NCI-H1092 treated with DMSO at 0.1 percent for 48 hours (cell line): ENCODE measurements at places on chromosomes 1 and 21.

DNA sequence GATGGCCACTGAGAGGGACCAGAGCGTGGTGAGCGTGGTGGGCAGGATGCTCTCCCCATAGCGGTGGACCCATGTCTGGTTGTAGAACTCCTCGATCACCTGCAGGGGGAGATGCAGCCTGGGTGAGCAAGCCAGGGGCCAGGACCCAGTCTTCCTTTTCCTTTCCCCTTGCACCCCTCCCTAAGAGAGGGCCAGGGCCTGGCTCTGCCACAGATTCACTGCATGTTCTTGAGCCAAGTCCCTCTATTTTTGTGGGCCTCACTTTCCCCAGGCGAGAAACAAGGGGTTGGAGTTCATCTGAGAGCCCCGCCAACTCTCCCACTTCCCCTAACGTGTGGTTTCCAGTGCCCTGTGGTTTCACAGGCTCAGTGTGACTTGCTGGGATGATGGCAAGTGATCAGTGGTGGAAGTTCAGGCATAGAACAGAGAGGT, 27.5 kb downstream of the SLC2A1 start:
- peak; percentile 6 for DNase-seq

- no peak for DNase-seq
Measured at GRCh38 chr1:183219616-183220009, 33.5 kb downstream of the LAMC2 start.

GRCh38 chr1:35558374-35559316, 1.0 kb downstream of the NCDN start:
- peak; percentile 40 for DNase-seq

GRCh38 chr1:168405906-168406549, 125.4 kb downstream of the TBX19 start:
- DNase-seq = no peak

DNA sequence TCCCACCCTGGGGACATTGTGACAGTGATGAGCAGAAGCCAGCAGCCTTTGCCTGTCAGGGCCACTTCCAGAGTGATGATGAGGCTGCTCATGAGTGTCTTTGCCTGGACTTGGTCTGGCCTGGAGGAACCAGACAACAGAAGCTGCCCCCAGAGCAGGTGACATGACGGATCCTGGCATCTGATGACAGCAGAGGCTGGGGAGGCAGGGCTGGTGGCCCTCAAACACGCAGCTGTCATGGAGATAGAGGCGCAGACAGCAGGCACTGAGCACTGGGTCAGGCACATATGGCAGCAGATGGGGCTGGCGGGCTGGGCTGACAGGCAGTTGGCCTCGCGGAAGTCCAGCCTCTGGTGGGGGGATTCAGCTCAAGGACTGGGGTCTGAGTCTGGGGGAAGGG, 66.4 kb upstream of the STUM start:
- no peak for DNase-seq

GRCh38 chr1:92277105-92277723, 21.6 kb downstream of the GLMN start:
- no peak for DNase-seq

- DNase-seq = peak; percentile 16
Measured at GRCh38 chr1:60126723-60127122, 53.2 kb upstream of the C1orf87 start.

DNA sequence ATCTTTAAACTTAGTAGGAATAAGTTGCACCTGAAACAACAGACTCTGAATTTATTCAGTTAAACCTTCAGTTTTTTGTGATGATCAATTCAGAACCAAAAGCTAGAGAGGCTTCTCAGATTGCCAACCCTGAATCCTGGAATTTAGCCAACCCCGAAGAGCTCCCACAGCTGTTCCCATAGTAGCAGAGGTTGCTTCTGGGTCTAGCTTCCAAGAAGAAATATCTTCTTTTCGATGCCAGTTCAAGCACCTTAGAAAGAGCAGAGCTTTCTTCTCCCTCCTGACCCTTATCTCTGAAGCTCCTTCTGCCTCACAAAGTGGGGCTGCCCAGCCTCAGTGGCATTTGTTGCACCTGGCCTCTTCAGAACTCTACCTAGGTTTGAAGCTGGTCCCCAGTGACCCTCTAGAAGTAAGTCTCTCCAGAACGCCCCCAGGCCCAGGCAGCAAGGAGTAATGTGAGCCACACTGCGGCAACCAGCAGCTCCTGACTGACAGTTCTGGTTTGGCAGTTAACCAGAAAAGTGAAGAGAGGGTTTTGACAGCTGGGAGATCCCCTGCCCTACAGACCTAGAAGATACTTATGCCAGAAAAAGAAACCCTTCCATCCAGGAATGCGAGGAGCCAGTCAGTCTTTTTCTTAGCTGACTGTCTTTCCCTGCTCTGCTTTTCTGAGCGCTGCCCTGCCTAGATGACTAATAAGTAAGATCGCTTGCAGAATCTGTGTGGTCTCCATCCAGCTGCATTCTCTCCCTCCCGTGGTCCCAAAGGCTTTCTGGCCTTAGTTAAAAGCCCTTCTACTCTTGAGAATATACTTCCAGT, 165.9 kb downstream of the ADGRL4 start:
- peak; percentile 14 for DNase-seq

DNA sequence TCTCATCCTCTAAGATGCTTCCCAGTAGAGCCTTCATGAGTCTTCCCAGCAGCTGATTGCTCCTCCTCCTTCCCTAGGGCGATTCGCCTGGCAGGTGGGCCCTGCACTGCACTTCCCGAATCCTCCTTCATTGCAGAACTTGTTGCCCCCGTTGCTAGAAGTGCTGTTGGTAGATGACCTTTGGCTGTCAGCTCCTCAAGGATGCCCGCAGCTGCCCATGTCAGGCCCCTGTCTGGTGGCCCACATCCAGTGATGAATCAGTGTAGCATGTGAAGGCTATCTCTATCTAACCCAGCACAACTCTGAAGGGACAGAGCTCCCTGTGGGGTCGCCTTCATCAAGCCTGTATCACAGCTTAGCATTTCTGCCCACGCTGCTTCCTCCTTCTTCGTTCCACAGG, 52.1 kb upstream of the F3 start:
- no peak for DNase-seq

DNA sequence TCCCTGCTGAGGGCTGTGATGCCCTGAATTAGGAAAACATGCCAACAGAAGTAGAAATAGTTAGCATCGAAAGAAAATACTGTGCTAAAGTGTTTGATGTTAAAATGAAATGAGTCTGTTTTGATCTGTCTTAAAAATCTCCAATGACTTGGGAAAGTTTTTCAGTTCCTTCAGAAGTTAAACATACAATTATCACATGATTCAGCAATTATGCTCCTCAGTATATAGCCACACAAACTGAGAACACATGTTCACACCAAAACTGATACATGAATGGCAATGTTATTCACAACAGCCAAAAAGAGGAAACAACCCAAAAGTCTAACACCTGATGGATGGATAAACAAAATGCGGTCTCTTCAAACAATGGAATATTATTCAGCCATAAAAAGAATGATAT, 130.6 kb downstream of the PTPN14 start:
- no peak for DNase-seq

DNA sequence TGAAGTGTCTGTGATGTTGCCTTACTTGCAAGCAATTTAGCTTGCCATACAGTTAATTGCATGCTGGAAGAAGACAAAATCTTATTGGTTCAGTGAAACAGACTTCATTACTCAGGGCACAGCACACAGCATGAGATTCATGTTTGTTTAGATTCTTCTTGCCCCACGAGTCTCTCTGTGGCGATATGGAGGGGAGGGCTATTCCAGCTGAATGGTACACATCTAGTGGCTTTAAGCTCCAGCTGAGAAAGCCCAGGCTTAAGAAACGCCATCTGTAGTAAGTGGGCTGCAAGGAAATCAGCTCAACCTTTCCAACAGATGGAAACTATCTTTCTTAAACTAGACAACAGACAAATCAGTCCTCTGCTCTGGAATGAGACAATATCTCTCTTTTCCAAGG, 1022.0 kb downstream of the NCAM2 start:
- no peak for DNase-seq

DNA sequence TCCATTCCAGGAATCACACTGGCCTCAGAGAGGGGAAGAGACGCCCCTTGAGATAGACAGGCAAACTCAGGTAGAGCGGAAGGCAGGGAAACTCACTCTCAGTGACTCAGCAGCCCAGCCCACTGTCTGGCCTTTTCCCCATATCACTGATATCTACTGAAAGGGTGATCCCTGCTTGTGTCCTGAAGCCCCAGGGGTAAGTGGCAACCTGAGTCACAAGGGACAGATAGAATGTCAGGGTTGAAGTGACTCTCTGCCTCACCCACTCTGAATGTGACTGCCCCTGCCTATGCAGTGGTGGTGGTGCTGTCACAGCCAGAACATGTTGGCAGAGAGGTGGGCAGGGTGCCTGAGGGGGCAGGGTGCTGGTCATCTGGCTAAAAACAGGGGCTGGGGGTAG, 157.5 kb upstream of the FGGY start:
- no peak for DNase-seq

GRCh38 chr1:52473039-52473438, 68.6 kb downstream of the PRPF38A start:
- DNase-seq = no peak

DNA sequence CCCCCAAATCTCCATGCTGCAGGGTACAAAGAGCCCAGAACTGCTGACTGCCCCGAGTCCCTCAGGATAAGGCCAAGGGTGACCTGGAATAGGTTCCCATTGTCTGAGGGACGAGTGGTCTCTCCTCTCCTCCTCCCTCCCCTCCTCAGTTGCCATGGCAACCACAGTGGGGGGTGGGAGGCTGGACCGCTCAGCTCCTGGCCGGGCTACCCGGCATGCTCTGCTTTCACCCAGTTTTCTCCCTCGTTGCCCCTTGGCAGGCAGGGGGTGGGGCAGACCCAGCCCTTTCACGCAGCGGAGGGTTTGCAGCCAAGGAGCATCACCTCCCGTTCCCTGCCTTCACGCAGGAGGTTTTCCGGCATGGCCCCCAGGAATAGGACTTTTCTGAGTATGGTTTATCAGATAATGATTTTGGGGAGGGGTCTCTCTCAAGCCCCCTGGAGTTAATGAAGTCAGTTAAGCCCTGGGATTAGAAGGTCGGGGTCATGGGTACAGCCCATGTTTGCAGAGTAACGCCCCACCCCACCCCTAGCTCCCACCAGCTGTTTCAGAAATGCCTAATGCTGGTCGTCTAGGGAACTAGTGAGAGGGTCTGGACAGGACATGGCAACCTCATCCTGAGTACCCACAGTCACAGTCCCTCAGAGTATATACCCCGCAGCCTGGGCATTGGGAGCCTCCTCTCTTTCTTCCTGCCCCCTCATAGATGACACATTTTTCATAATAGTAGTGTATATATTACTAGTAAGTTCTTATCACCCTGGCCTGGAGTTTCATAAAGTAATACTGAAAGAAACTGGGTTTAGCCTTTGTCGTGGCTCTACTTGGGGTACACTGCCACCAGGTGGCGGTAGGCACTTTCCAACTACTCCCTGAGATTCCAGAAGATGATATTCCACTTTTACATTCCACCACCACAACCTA, 20.7 kb downstream of the C1QB start:
- DNase-seq = peak; percentile 68

GRCh38 chr1:179807691-179808485, 64.8 kb downstream of the FAM163A start:
- DNase-seq = no peak

GRCh38 chr1:61782771-61783170, 40.5 kb downstream of the PATJ start:
- DNase-seq = no peak

DNA sequence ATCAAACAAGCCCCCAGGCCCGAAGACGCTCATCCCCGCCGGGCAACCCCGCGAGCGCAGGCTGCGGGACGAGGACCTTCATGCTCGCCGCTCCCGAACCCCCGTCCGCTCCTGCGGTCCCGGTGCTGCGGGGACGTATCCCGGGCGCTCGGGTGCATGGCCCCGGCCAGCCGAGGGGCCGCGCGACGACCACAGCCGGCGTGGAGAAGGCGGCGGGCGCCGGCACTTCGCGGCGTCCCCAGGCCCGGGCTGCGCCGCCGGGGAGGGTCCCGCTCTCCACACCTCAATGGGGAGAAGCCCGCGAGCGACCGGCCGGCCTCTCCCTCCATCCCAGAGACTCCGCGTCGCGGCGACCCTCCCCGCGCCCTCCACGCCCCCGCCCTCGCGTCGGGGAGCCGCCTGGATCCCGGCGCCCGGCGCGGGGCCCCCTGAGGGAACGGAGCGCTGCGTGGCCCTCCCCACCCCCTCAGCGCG, 401 bp downstream of the ERRFI1 start:
- DNase-seq = peak; percentile 55

DNA sequence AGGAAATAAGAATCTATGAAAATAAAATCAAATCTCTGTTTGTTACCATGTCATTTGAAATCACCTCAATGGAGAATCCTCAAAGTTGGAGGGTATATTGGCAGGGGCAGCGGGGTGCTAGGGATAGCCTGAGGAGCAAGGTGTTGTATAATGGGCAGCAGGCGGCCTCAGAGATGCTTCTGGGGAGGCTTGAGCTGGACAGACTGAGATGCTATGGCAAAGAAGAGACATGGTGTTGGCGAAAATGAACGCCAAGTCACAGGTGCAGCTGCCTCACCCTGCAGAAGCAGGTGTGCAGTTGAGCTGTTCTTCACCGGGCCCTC, 3.1 kb upstream of the SLC1A7 start:
- no peak for DNase-seq

DNA sequence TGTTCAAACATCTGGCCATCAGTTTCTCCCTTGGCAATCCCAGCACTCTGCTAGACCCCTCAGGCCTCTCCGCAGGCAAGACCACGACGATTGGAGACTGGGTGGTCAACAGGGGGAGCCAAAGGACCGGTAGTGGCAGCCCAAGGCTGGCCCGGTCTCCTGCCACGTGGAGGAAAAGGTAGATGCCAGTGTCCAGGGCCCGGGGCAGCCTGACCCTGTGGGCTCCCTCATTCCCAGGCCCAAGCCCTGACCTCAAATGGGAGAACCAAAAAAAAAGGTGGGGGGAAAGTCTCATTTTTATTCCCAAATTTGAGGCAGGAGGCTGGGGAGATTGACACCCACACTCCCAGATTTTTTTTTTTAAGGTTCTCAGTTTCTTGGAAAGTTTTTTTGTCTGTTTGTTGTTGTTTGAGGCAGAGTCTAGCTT, 24.8 kb downstream of the S100A6 start:
- DNase-seq = peak; percentile 84
